ENCODE measurements at places on chromosomes 2 and 18. TPM values are rescaled to one million over a fixed set of nuclear protein-coding genes. Genes with fewer than 3 reads are reported as not detected.
A peak's percentile ranks its signal among the peaks of the same experiment; 100 is the strongest.

DNA sequence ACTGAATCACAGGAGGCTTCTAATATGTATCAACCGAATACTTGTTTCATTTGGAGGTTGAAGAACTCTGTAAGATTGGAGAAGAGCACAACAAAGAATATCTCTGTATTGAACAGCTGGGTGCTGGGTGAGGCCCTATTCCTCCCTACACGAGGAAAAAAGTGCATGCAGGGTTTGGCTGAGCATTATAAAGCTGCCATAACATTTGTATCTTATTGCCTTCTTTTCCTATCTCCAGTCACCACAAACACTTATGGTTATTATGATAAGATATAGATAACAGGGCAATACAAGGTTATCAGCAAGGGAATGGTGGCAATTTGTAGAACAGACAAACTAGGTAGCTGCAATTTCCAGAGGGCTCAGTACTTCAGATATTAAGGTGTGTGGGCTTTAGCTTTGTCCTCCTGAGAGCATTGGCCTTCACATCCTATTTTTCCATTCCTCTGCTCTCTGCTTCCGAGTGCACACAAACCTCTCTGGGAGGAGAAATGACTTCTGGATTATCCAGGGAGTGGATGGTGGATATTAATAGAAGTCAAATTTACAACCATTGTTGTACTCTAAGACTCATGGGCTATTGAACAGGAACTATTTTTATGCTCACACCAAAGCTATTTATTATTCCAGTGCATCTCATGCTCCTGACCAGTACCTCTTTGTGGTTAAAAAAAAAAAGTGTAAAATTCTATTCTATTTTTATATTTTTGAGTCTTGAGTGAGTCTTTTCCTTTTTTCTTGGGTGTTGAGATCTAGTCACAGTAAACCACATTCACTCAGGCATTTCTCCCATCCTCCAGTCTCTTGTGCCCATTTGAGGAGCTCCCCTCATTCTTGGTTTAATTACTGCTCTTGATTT, 248.4 kb downstream of the ETAA1 start:
- peaks cover 27% of the 10 kb centered on the region for H3K4me1 ChIP-seq
- peak overlapping the region; percentile 30 for H3K27ac ChIP-seq
- DNase-seq = no peak
- no peak overlapping the region for H3K4me3 ChIP-seq
- H3K27me3 ChIP-seq = no peaks in the 10 kb centered on the region

DNA sequence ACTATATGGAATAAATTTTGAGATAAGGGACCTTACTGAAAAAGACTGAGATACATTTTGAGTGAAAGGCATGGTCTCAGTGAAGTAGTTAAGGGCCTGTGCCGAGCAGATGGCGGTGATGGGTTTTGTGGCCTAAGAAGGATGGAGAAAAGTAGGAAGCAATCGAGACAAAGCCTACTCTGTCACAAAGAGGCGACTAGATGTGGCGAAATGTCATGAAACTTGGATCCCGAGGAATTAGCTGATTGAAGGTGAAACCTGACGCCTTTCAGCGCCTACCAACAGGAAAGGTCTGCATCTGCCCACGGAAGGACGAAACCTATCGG, 558 bp upstream of the CEP192 start:
- no peaks in the 10 kb centered on the region for H3K27me3 ChIP-seq

- H3K27ac ChIP-seq = no peak overlapping the region
- H3K4me3 ChIP-seq = no peak overlapping the region
- H3K4me1 ChIP-seq = no peaks in the 10 kb centered on the region
- no peaks in the 10 kb centered on the region for H3K27me3 ChIP-seq
- no peaks in the 10 kb centered on the region for H3K36me3 ChIP-seq
- DNase-seq = no peak
Observed at GRCh38 chr2:59885541-59885940, 667.9 kb downstream of the BCL11A start.

- no peak for DNase-seq
- H3K4me3 ChIP-seq = no peak overlapping the region
- no peaks in the 10 kb centered on the region for H3K36me3 ChIP-seq
Observed at GRCh38 chr18:360676-361075, 92.8 kb upstream of the THOC1 start.

- no peak overlapping the region for H3K4me3 ChIP-seq
- H3K36me3 ChIP-seq = no peaks in the 10 kb centered on the region
- no peaks in the 10 kb centered on the region for H3K4me1 ChIP-seq
- no peaks in the 10 kb centered on the region for H3K27me3 ChIP-seq
Observed at GRCh38 chr18:68340606-68341005, 374.3 kb downstream of the TMX3 start.

DNA sequence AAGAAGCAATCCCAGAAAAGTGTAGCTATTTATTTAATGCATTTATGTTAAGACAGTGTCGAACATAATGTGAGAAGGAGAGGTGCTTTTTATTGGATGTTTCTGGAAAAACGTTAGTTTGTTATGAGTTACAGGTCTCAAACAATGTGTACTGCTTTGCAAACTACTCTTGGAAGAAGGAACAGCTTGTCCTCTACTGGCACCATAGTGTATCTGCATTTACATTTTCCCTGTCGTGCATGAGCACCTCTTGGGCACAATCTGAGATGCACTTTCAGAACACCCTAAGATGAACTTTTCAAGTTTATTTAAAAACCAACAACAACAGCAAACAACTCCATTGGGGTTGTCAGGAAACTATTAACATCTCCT, 22.8 kb downstream of the CCNYL1 start:
- H3K4me3 ChIP-seq = no peak overlapping the region
- H3K27me3 ChIP-seq = no peaks in the 10 kb centered on the region
- no peaks in the 10 kb centered on the region for H3K36me3 ChIP-seq
- no peaks in the 10 kb centered on the region for H3K4me1 ChIP-seq

GRCh38 chr18:67969458-67969857, 452.9 kb upstream of the DSEL start:
- DNase-seq = no peak
- no peaks in the 10 kb centered on the region for H3K36me3 ChIP-seq
- H3K4me1 ChIP-seq = no peaks in the 10 kb centered on the region
- no peaks in the 10 kb centered on the region for H3K27me3 ChIP-seq
- H3K27ac ChIP-seq = no peak overlapping the region

- H3K27ac ChIP-seq = no peak overlapping the region
- H3K4me1 ChIP-seq = no peaks in the 10 kb centered on the region
- H3K27me3 ChIP-seq = no peaks in the 10 kb centered on the region
- H3K4me3 ChIP-seq = no peak overlapping the region
- DNase-seq = no peak
Observed at GRCh38 chr2:122414902-122415301, 659.5 kb downstream of the TSN start.

DNA sequence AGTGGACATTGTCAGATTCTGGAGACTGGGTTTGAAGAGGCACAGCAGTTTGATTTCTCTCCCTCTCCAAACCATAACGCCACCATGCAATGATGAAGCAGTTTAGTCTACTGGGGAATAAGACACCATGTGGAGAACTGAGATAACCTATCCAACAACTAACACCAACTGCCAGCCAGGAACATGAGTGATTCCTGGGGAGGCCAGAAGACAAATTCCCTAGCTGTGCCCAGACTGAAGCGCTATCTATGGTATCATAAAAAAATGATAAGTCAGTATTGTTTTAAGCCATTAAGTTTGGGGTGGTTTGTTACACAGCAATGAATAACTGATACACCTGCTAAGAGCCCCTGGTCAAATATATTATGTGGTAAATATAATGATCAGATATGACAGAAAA, 129.3 kb downstream of the EXOC6B start:
- peaks cover 20% of the 10 kb centered on the region for H3K4me1 ChIP-seq
- no peaks in the 10 kb centered on the region for H3K27me3 ChIP-seq
- H3K4me3 ChIP-seq = no peak overlapping the region
- H3K36me3 ChIP-seq = no peaks in the 10 kb centered on the region
- H3K27ac ChIP-seq = no peak overlapping the region

DNA sequence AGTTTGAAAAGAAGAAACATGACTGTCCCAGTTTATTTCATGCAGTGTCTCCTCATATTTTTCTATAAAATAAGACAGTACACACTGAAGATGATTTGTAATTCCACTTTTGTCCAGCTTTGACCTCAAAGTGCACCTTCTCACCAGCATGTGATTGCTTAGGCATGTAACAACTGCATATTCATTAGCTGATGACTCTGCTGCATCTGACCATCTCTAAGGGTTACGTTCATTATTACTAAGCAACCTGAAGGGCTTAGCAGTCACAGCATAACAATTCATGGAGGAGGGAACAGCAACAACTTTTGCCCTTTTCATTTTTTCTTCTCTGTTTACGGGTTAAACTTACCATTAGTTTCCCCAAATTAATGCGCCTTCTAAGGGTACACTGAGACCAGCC, 330.6 kb upstream of the PIK3C3 start:
- no peak overlapping the region for H3K4me3 ChIP-seq
- H3K27ac ChIP-seq = no peak overlapping the region
- no peak for DNase-seq
- H3K4me1 ChIP-seq = no peaks in the 10 kb centered on the region
- no peaks in the 10 kb centered on the region for H3K36me3 ChIP-seq

- H3K4me1 ChIP-seq = no peaks in the 10 kb centered on the region
- H3K36me3 ChIP-seq = no peaks in the 10 kb centered on the region
- no peak overlapping the region for H3K27ac ChIP-seq
- DNase-seq = no peak
Observed at GRCh38 chr18:67731851-67732250, 215.3 kb upstream of the DSEL start.

DNA sequence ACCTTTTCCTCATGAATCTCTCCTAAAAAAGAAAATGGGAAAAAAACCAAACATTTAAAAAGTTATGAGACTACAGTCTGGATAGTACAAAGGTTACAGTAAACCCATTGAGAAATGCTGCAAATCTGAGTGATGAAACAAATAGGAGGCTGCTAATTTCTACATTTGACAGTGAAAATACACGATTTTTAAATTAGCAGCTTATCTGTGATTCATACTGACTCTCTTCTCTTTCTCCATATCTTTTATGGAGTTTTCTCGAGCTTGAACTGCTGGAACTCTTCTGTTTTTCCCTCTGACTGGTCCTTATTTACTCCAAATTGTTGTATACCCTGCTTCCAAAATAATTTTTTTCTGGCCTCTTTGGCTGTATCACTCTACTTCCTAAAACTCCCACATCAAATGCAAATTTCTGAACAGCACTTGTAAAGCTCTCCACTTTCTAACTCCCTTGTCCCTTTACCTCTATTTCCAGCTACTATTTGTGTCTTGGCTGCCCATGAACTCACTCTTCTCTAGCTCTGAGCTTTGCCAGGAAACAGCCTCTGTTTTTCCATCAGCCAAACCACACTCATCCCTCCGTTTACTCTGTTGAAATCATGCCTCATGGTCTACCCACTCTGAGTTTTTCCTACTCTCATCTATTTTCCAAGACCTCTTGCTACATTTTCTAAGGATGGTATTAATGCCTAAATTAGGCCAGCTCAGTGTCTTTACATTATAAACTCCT, 73.7 kb downstream of the RBMS1 start:
- H3K4me3 ChIP-seq = no peak overlapping the region
- no peak for DNase-seq
- peak overlapping the region; percentile 36 for H3K27ac ChIP-seq
- H3K27me3 ChIP-seq = no peaks in the 10 kb centered on the region
- peaks cover 33% of the 10 kb centered on the region for H3K4me1 ChIP-seq

DNA sequence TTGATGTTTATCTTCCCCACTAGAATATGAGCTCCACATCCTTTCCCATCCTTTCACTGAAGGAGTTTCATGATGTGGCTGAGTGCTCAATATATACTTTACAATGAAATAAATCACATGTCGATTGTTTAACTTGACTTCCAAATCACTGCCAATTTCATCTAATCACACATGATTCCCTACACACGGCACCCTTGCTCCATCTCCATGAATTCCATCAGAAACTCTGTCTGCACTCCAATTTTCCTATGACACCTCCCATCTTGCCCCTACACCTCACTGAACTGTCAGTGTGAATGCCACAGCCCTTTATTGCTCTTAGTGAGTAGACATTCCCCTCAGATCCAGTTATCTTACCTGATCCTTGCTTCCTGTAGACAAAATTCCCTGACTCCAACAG, 366.0 kb downstream of the CMPK2 start:
- no peaks in the 10 kb centered on the region for H3K36me3 ChIP-seq
- H3K27ac ChIP-seq = no peak overlapping the region
- no peaks in the 10 kb centered on the region for H3K4me1 ChIP-seq
- H3K4me3 ChIP-seq = no peak overlapping the region
- no peak for DNase-seq

Gene CHAC2
- total RNA-seq = 3.8 TPM

Gene LINC00305
- total RNA-seq = not detected

All from sigmoid colon (tissue), 7 donors.